ENCODE measurements at places on chromosomes 1 and 21. TPM values are rescaled to one million over a fixed set of nuclear protein-coding genes. Genes with fewer than 3 reads are reported as not detected.

Gene USH2A
- 3.6 TPM for total RNA-seq

Gene GJA5
- 69.8 TPM for total RNA-seq

Gene TMEM59
- 337 TPM for total RNA-seq

Gene LAX1
- not detected for total RNA-seq

Gene NCMAP
- 0.11 TPM for total RNA-seq

Gene DTL
- 0.30 TPM for total RNA-seq

Gene ELAPOR1
- 0.19 TPM for total RNA-seq

Gene SLC5A9
- 0.36 TPM for total RNA-seq

Gene TMEM63A
- total RNA-seq: 30.4 TPM

- DNase-seq: no peak
- H3K4me1 ChIP-seq: peaks cover 82% of the 10 kb centered on the region
- H3K4me3 ChIP-seq: no peak overlapping the region
Observed at GRCh38 chr1:237681210-237681609, 209.5 kb downstream of the ZP4 start.

- H3K4me3 ChIP-seq: no peak overlapping the region
- DNase-seq: no peak
- peaks cover 28% of the 10 kb centered on the region for H3K36me3 ChIP-seq
Observed at GRCh38 chr21:44815225-44815624, 2.6 kb downstream of the SUMO3 start.

- peaks cover 30% of the 10 kb centered on the region for H3K4me1 ChIP-seq
- peak within 1 kb of the TSS; percentile 63 for H3K27ac ChIP-seq
- H3K4me3 ChIP-seq: peak within 1 kb of the TSS; percentile 73
- H3K36me3 ChIP-seq: peaks cover 10% of the 10 kb centered on the region
- peak; percentile 96 for DNase-seq
- no peaks in the 10 kb centered on the region for H3K27me3 ChIP-seq
Observed at GRCh38 chr1:109667452-109668122, at the start of gene GSTM2. GSTM2 (plus strand) TSS chr1:109668057; CDS start chr1:109668116, 59 bp downstream.

- no peaks in the 10 kb centered on the region for H3K4me1 ChIP-seq
- H3K4me3 ChIP-seq: no peak overlapping the region
- DNase-seq: no peak
Observed at GRCh38 chr1:198595765-198596164, 43.1 kb upstream of the PTPRC start.

- peaks cover 33% of the 10 kb centered on the region for H3K27me3 ChIP-seq
- no peak overlapping the region for H3K27ac ChIP-seq
- peaks cover 20% of the 10 kb centered on the region for H3K4me1 ChIP-seq
- H3K4me3 ChIP-seq: peak overlapping the region; percentile 61
- no peaks in the 10 kb centered on the region for H3K36me3 ChIP-seq
Observed at GRCh38 chr1:166947398-166948043, 27.8 kb downstream of the ILDR2 start.

GRCh38 chr21:16550917-16551741 is 821.3 kb downstream of the USP25 start:
- no peaks in the 10 kb centered on the region for H3K36me3 ChIP-seq
- H3K27me3 ChIP-seq: no peaks in the 10 kb centered on the region
- no peak overlapping the region for H3K27ac ChIP-seq
- no peak for DNase-seq
- no peak overlapping the region for H3K4me3 ChIP-seq
- H3K4me1 ChIP-seq: peaks cover 16% of the 10 kb centered on the region

- no peak for DNase-seq
- no peak overlapping the region for H3K27ac ChIP-seq
- no peaks in the 10 kb centered on the region for H3K4me1 ChIP-seq
- H3K36me3 ChIP-seq: no peaks in the 10 kb centered on the region
- no peak overlapping the region for H3K4me3 ChIP-seq
Observed at GRCh38 chr1:40839943-40840335, 22.2 kb downstream of the CITED4 start.

GRCh38 chr1:52955129-52955970 is 28.3 kb downstream of the SCP2 start:
- peaks cover 69% of the 10 kb centered on the region for H3K36me3 ChIP-seq
- no peaks in the 10 kb centered on the region for H3K27me3 ChIP-seq
- H3K4me3 ChIP-seq: no peak overlapping the region
- DNase-seq: no peak
- peak overlapping the region; percentile 4 for H3K27ac ChIP-seq

DNA sequence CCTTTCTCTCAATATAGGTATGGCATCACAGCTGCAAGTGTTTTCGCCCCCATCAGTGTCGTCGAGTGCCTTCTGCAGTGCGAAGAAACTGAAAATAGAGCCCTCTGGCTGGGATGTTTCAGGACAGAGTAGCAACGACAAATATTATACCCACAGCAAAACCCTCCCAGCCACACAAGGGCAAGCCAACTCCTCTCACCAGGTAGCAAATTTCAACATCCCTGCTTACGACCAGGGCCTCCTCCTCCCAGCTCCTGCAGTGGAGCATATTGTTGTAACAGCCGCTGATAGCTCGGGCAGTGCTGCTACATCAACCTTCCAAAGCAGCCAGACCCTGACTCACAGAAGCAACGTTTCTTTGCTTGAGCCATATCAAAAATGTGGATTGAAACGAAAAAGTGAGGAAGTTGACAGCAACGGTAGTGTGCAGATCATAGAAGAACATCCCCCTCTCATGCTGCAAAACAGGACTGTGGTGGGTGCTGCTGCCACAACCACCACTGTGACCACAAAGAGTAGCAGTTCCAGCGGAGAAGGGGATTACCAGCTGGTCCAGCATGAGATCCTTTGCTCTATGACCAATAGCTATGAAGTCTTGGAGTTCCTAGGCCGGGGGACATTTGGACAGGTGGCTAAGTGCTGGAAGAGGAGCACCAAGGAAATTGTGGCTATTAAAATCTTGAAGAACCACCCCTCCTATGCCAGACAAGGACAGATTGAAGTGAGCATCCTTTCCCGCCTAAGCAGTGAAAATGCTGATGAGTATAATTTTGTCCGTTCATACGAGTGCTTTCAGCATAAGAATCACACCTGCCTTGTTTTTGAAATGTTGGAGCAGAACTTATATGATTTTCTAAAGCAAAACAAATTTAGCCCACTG is 11.5 kb downstream of the HIPK1 start:
- H3K4me1 ChIP-seq: peaks cover 45% of the 10 kb centered on the region
- no peak overlapping the region for H3K4me3 ChIP-seq
- peaks cover 32% of the 10 kb centered on the region for H3K36me3 ChIP-seq
- H3K27ac ChIP-seq: no peak overlapping the region
- no peak for DNase-seq
- no peaks in the 10 kb centered on the region for H3K27me3 ChIP-seq

GRCh38 chr1:181086091-181086490 is 2.4 kb upstream of the IER5 start:
- H3K4me3 ChIP-seq: no peak overlapping the region
- no peak for DNase-seq
- H3K27me3 ChIP-seq: no peaks in the 10 kb centered on the region
- peaks cover 35% of the 10 kb centered on the region for H3K4me1 ChIP-seq
- H3K36me3 ChIP-seq: no peaks in the 10 kb centered on the region

- no peaks in the 10 kb centered on the region for H3K36me3 ChIP-seq
- H3K4me1 ChIP-seq: peaks cover 18% of the 10 kb centered on the region
- H3K27ac ChIP-seq: no peak overlapping the region
- peaks cover 100% of the 10 kb centered on the region for H3K27me3 ChIP-seq
- no peak for DNase-seq
Observed at GRCh38 chr1:14599183-14599791, 802 bp downstream of the KAZN start.

- no peak overlapping the region for H3K4me3 ChIP-seq
- no peak for DNase-seq
- peaks cover 22% of the 10 kb centered on the region for H3K4me1 ChIP-seq
- H3K27me3 ChIP-seq: peaks cover 4% of the 10 kb centered on the region
- no peak overlapping the region for H3K27ac ChIP-seq
Observed at GRCh38 chr1:7302126-7302525, 469.0 kb upstream of the VAMP3 start.

DNA sequence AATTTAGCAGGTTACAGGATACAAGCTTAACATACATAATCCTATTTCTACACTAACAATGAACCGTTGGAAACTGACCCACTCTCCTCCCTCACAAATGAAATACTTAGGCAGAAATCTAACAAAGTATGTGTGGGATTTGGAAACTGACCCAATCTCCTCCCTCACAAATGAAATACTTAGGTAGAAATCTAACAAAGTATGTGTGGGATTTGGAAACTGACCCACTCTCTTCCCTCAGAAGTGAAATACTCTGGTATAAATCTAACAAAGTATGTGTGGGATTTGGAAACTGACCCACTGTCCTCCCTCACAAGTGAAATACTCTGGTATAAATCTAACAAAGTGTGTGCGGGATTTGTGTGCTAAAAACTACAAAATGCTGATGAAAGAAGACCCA is 60.3 kb downstream of the TRAF5 start:
- H3K4me3 ChIP-seq: no peak overlapping the region
- H3K27me3 ChIP-seq: no peaks in the 10 kb centered on the region
- no peak for DNase-seq
- H3K4me1 ChIP-seq: peaks cover 14% of the 10 kb centered on the region
- H3K36me3 ChIP-seq: peaks cover under 1% of the 10 kb centered on the region

DNA sequence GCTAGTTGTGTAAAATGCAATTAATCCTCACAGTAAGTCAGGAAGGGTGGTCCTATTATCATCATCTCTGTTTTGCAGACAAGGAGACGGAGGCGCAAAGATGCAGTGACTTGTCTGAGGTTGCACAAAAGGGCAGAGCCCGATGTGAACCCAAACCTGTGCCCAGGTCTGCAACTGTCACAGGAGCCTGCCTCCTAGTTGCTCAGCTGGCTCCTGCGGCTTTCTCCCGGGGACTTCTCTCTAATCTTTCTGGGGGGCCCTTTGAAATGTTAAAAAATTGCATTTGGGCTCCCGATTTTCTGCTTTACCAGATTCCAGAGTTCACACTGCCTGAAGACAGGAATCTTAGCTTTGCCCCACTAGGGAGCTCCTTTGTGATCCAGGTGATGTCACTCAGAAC is 9.4 kb downstream of the CNR2 start:
- H3K27me3 ChIP-seq: peaks cover 73% of the 10 kb centered on the region
- H3K36me3 ChIP-seq: no peaks in the 10 kb centered on the region
- H3K4me3 ChIP-seq: no peak overlapping the region

GRCh38 chr1:28718166-28718565 is 18.6 kb upstream of the YTHDF2 start:
- H3K27ac ChIP-seq: no peak overlapping the region
- H3K36me3 ChIP-seq: peaks cover 20% of the 10 kb centered on the region
- H3K27me3 ChIP-seq: no peaks in the 10 kb centered on the region
- no peaks in the 10 kb centered on the region for H3K4me1 ChIP-seq
- H3K4me3 ChIP-seq: no peak overlapping the region
- DNase-seq: no peak

DNA sequence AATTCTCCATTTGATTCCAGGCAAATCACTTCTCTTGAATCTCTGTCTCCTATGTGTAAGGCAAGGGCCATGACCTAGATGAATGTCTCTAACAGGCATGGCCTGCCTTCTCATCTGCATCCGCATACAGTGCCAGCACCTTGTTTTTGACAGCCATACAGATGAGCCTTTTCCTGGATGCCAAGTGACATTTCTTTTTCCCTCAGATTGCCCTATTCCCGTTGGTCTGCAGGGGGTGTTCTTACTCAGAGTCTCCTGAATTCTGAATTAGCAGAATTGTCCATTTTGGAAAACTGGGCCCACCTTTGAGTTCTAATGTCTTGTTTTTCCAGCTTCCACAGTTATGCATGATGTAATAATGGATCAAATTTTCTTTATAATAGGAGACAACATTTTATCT is 88.0 kb upstream of the ADAR start:
- H3K36me3 ChIP-seq: no peaks in the 10 kb centered on the region
- H3K4me3 ChIP-seq: no peak overlapping the region
- H3K27ac ChIP-seq: no peak overlapping the region
- DNase-seq: no peak

- DNase-seq: no peak
- no peak overlapping the region for H3K4me3 ChIP-seq
- H3K27me3 ChIP-seq: no peaks in the 10 kb centered on the region
- no peak overlapping the region for H3K27ac ChIP-seq
Observed at GRCh38 chr1:226809785-226810571, 60.4 kb upstream of the PSEN2 start.

DNA sequence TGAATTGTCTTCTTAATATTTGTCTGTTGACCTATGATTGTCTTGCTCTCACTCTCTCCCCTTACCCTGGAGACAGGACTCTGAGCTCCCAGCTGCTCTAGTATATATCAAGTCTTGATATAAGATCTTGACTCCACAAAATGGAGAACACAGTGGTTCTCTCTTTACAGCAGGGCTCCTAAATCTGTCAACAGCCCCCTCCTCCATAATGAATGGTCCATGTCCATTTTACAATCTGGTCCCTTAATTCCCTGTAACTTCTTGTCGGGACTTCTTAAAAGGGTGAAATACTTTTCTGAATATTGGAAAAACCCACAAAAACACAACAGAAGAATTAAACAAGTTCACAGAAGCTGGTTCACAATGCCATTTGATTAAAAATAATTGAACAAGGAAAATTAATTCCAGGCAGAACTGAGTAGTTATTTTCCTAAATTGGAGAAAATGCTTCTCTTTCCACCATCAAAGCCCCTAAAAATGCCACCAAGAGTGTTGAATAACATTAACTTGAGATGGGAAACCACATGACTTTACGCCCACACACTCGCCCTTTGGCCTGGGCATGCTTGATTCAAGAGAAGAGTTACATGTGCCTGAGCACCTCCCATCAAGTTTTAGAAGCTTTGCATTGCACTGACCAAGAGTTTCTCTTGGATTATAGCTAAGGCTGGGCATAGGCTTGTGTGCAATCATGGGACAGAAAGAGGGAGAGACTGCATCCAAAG is 109.8 kb downstream of the TOMM20 start:
- H3K4me1 ChIP-seq: peaks cover 8% of the 10 kb centered on the region
- H3K27me3 ChIP-seq: no peaks in the 10 kb centered on the region
- no peaks in the 10 kb centered on the region for H3K36me3 ChIP-seq

DNA sequence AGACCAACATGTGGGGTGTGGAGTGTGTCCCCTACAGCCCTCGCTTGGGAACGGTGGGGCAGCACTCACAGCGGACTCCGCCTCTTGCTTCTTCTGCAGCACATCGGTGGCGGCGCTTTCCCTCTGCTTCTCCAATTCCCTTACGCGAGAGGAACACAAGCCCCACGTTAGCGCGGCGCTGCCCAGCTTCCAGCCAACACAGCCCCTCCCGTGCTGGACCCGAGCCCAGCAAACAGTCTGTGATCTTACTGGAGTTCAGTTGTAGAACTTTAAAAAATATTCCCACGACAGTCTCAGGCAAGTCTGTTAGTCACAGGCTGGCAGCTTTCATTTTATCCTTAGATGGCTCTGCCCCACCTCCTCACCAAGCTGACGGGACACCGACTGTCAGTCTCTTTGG is 13.6 kb downstream of the THAP3 start:
- H3K27me3 ChIP-seq: no peaks in the 10 kb centered on the region
- peaks cover 8% of the 10 kb centered on the region for H3K4me1 ChIP-seq
- H3K4me3 ChIP-seq: no peak overlapping the region

GRCh38 chr1:111961016-111961415 is 28.5 kb downstream of the KCND3 start:
- no peak overlapping the region for H3K4me3 ChIP-seq
- no peak for DNase-seq
- H3K4me1 ChIP-seq: peaks cover 84% of the 10 kb centered on the region
- no peaks in the 10 kb centered on the region for H3K36me3 ChIP-seq
- no peaks in the 10 kb centered on the region for H3K27me3 ChIP-seq

- no peak overlapping the region for H3K4me3 ChIP-seq
- no peak overlapping the region for H3K27ac ChIP-seq
- H3K27me3 ChIP-seq: no peaks in the 10 kb centered on the region
- peaks cover 9% of the 10 kb centered on the region for H3K4me1 ChIP-seq
Observed at GRCh38 chr1:52204696-52205095, 62.8 kb downstream of the ZFYVE9 start.
